Activated naive CD4-positive, alpha-beta T cell treated with anti-CD3 and anti-CD28 coated beads for 36 hours (primary cell): ENCODE measurements at places on chromosomes 7 and 10.

DNA sequence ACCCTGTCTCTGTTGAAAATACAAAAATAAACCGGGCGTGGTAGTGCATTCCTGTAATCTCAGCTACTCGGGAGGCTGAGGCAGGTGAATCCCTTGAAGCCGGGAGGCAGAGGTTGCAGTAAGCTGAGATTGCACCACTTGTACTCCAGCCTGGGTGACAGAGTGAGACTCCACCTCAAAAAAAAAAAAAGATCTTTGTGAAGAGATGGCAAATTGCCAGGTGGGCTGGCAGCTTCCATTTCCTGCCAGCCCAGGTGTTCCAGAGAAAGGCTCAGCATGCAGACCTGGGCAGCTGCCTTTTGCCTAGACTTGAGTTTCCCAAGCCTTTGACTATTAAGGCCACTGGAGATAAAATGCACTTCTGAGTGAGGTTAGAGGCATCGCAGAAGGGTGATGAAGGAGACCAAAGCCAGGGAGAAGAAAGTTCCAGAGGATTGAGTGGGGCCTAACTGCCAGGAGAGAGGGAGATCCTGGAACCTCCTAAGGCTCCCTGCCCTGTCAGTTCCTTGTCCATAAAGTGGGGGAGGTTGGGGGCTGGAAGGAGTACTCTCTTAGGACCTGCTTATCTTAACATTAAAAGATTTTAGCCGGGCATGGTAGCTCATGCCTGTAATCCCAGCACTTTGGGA, 10.0 kb upstream of the DDIT4 start:
- no peaks in the 10 kb centered on the region for H3K27me3 ChIP-seq
- peak overlapping the region; percentile 37 for H3K4me3 ChIP-seq
- peak overlapping the region; percentile 80 for H3K27ac ChIP-seq
- no peaks in the 10 kb centered on the region for H3K36me3 ChIP-seq
- H3K4me1 ChIP-seq: peaks cover 50% of the 10 kb centered on the region

DNA sequence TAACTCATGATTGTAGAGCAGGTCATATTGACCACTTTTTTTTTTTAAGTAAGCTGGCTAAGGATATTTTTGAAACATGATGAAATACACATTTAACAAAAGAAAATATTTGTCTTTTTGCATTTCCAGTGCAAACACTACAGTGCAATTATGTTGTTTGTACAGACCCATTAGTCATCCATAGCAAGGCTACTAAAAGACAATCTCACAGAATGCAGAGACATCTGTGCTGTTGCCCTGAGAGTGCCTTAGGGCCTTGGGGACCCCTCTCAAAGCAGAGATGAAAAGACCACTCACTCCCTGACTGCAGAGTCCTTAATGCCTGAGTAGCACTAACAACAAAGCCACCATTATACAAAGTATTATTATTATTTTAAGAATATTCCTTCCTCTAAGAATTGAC, 104.5 kb downstream of the NRCAM start:
- H3K27ac ChIP-seq: no peak overlapping the region
- no peaks in the 10 kb centered on the region for H3K36me3 ChIP-seq
- peaks cover 3% of the 10 kb centered on the region for H3K27me3 ChIP-seq
- no peaks in the 10 kb centered on the region for H3K4me1 ChIP-seq
- no peak overlapping the region for H3K4me3 ChIP-seq

DNA sequence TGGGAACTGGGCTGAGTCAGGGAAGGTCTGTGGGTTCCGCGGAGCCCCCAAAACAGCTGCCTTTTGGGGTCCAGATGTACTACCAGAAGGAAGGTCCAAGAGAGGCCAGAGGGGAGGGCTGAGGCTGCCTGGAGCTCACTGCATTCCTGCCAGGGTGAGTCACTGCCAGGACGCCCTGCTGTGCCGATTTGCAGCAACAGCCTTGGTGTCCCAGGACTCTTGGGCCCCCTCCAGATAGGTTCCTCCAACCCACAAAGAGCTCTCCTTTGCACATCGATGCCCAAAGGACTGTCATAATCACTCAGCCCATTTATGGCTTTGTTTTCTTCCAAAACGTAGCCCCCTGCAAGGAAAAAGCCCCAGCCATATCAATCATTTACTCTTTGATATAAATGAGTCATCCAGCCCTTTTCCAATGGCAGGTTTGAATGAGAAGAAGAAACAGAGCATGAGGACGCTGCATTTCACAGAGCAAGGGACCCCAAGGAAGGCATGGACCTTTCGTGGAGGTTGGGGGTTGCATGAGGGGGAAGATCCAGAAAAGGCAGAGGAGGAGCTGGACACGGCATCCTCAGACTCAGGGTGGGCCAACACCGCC, 32.2 kb upstream of the COL13A1 start:
- H3K4me1 ChIP-seq: no peaks in the 10 kb centered on the region
- peaks cover 6% of the 10 kb centered on the region for H3K27me3 ChIP-seq
- no peak overlapping the region for H3K4me3 ChIP-seq
- DNase-seq: no peak
- H3K36me3 ChIP-seq: no peaks in the 10 kb centered on the region
- no peak overlapping the region for H3K27ac ChIP-seq

- H3K4me1 ChIP-seq: peaks cover 8% of the 10 kb centered on the region
- no peak overlapping the region for H3K27ac ChIP-seq
- H3K36me3 ChIP-seq: no peaks in the 10 kb centered on the region
- DNase-seq: no peak
- H3K4me3 ChIP-seq: no peak overlapping the region
- no peaks in the 10 kb centered on the region for H3K27me3 ChIP-seq
Observed at GRCh38 chr10:605632-606325, 83.7 kb downstream of the DIP2C start.

DNA sequence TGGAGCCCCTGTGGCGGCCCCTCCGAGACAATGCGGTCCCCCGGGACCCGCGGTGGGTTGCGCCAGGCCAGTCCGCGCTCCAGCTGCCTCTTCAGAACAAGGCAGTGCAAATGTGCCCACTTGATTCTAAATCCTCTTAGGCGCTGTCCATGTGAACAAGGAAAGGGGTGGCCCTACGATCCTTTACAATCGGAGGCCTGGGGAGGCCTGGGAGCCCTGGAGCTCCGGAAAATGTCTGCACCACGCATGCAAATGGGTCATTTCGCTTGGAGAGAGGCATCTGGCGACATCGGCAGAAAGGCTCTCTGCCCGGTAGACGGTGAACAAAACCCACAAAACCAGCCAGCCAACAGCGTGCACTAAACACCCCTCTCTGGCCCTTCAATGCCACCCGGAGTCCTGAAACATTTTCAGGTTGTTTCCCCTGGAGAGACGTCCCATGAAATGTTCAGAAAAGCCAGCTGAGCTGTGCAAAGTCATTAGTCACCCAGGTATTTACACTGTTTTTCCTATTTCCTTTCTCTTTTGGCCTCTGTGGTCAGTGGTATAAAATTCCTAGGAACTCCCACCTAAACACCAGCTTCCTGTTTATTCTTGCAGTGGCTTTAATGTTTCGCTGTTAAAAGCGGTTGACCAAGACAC, 102.8 kb upstream of the ZNF438 start:
- no peaks in the 10 kb centered on the region for H3K27me3 ChIP-seq
- H3K4me1 ChIP-seq: peaks cover 37% of the 10 kb centered on the region
- peak overlapping the region; percentile 68 for H3K4me3 ChIP-seq
- H3K27ac ChIP-seq: peak overlapping the region; percentile 66

DNA sequence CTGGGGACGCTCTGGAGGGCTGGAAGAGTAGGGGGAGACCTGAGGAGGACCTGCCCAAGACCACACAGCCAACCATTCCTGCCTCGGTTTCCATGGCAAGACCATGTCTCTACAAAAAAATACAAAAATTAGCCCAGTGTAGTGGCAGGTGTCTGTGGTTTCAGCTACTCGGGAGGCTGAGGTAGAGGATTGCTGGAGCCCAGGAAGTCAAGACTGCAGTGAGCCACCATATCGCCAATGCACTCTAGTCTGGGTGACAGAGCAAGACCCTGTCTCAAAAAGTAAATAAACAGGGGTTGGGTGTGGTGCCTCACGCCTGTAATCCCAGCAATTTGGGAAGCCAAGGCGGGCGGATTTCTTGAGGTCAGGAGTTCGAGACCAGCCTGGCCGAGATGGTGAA, 48.7 kb downstream of the CLIP2 start:
- no peak for DNase-seq
- no peak overlapping the region for H3K27ac ChIP-seq
- H3K4me3 ChIP-seq: no peak overlapping the region
- H3K4me1 ChIP-seq: no peaks in the 10 kb centered on the region

DNA sequence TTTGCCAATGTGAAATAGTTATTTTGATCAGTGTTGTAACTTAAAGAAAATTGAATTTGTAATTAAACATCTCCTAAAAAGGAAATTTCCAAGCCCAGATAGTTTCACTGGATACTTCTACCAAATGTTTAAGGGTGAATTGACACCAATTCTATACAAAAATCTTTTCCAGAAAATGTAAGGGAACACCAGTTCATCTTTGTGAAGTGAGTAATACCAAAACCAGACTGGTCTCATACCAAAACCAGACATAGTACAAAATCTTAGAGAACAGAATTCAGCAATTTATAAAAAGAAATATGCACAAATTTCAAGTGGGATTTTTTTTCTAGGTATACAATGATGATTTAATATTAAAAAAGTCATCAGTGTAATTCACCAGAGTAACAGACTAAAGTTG, 86.0 kb upstream of the ZNF32 start:
- H3K4me1 ChIP-seq: peaks cover 5% of the 10 kb centered on the region
- H3K4me3 ChIP-seq: no peak overlapping the region
- no peak for DNase-seq
- H3K36me3 ChIP-seq: peaks cover 2% of the 10 kb centered on the region
- H3K27me3 ChIP-seq: peaks cover 1% of the 10 kb centered on the region

GRCh38 chr7:147894271-147894670, 696.3 kb upstream of the C7orf33 start:
- no peak for DNase-seq
- H3K27me3 ChIP-seq: no peaks in the 10 kb centered on the region
- H3K27ac ChIP-seq: no peak overlapping the region
- H3K4me1 ChIP-seq: no peaks in the 10 kb centered on the region
- H3K4me3 ChIP-seq: no peak overlapping the region

GRCh38 chr7:129786825-129787563, 165.8 kb downstream of the UBE2H start:
- peaks cover 60% of the 10 kb centered on the region for H3K27me3 ChIP-seq
- no peaks in the 10 kb centered on the region for H3K36me3 ChIP-seq
- DNase-seq: no peak
- H3K4me1 ChIP-seq: peaks cover 38% of the 10 kb centered on the region
- no peak overlapping the region for H3K4me3 ChIP-seq
- no peak overlapping the region for H3K27ac ChIP-seq

DNA sequence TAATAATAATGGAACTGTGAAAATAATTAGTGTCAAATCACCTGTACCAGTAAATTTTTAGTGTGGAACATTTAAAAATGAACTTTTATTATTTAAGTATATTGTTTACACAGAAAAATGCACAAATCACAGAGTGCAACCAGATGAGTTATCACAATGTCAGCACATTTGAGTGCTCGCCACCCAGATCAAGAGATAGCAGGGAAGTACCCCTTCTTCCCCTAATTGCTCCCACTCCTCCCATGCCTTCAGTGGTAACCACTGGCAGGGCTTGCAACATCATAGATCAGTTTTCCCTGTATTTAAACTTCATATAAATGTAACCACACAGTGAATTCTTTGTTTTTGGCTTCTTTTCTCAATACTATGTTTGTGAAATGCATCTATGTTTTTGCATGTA, 7.8 kb upstream of the GPR141 start:
- peaks cover 10% of the 10 kb centered on the region for H3K27me3 ChIP-seq
- no peak overlapping the region for H3K4me3 ChIP-seq
- no peaks in the 10 kb centered on the region for H3K4me1 ChIP-seq

GRCh38 chr10:63763744-63764143, 242.5 kb downstream of the REEP3 start:
- no peaks in the 10 kb centered on the region for H3K36me3 ChIP-seq
- no peak overlapping the region for H3K27ac ChIP-seq
- no peaks in the 10 kb centered on the region for H3K4me1 ChIP-seq
- peaks cover 4% of the 10 kb centered on the region for H3K27me3 ChIP-seq
- H3K4me3 ChIP-seq: no peak overlapping the region
- DNase-seq: no peak

GRCh38 chr10:98286419-98286818, 18.4 kb upstream of the LOXL4 start:
- H3K27ac ChIP-seq: no peak overlapping the region
- DNase-seq: no peak
- H3K27me3 ChIP-seq: peaks cover 7% of the 10 kb centered on the region
- H3K36me3 ChIP-seq: no peaks in the 10 kb centered on the region
- H3K4me3 ChIP-seq: no peak overlapping the region

- peaks cover 5% of the 10 kb centered on the region for H3K4me1 ChIP-seq
- no peak overlapping the region for H3K27ac ChIP-seq
- peak; percentile 9 for DNase-seq
- H3K36me3 ChIP-seq: no peaks in the 10 kb centered on the region
- peaks cover 30% of the 10 kb centered on the region for H3K27me3 ChIP-seq
Observed at GRCh38 chr10:24451325-24451820, 242.4 kb downstream of the KIAA1217 start.

- H3K36me3 ChIP-seq: no peaks in the 10 kb centered on the region
- H3K4me1 ChIP-seq: no peaks in the 10 kb centered on the region
- no peak overlapping the region for H3K4me3 ChIP-seq
Observed at GRCh38 chr7:44224080-44224973, 23.5 kb downstream of the YKT6 start.

GRCh38 chr7:151235091-151235787, 3.0 kb downstream of the CHPF2 start:
- DNase-seq: no peak
- peak overlapping the region; percentile 3 for H3K4me3 ChIP-seq
- H3K4me1 ChIP-seq: peaks cover 30% of the 10 kb centered on the region
- no peaks in the 10 kb centered on the region for H3K27me3 ChIP-seq
- H3K36me3 ChIP-seq: peaks cover 19% of the 10 kb centered on the region

DNA sequence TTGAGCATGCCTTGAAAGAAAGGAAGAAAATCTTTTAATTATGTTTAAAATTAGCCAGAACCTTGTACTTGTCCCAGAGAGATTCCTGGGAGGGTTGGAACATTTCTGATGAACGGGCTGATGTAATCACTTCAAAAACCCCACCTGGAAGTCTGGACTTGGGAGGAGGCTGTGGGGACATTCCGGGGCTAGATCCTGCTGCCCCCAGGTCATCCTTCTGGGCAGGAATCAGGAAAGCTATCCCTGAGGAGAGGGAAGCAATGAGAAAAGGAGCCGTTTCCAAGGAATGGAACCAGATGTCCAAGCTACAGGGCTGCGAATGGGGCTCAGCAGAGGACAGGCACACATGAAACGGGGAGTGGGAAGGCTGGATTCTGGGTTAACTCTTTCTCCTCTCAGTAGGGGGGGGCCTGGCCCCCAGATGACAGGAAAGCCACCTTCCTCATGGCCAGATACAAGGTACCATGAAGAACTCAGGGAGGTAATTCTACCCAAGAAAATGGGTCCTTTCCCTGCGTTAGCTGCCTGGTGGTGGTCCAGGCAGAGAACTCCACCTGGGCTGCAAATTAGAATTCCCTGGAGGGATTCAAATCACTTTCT, 280.1 kb downstream of the TCF7L2 start:
- H3K36me3 ChIP-seq: no peaks in the 10 kb centered on the region
- H3K27me3 ChIP-seq: peaks cover 34% of the 10 kb centered on the region
- no peak overlapping the region for H3K4me3 ChIP-seq
